ENCODE measurements at places on chromosomes 2 and 18.

GRCh38 chr2:212528106-212528856 lies 10.3 kb downstream of the ERBB4 start:
- DNase-seq: no peak

- DNase-seq: no peak
Observed at GRCh38 chr2:153476816-153477635, 1.5 kb downstream of the RPRM start.

GRCh38 chr18:78596794-78597345 lies 382.7 kb upstream of the SALL3 start:
- DNase-seq: no peak

DNA sequence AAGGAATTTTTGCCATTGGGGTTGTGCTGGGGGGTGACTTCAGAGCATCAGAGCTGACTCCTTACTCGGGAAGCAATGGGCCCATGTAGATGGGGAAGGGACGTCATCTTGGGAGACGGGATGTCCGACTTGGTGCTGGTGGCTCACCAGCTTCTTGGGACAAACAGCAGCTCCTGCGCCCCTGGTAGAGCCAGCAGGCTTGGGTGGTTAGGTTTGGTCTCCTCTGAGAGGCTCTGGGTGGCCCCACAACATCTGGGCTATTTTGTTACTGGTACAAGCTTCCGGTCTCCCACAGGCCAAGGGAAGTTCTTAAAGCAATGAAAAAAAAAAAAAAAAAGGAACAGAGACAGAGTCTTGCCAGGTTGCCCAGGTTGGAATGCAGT lies 1.8 kb downstream of the NGEF start:
- no peak for DNase-seq

DNA sequence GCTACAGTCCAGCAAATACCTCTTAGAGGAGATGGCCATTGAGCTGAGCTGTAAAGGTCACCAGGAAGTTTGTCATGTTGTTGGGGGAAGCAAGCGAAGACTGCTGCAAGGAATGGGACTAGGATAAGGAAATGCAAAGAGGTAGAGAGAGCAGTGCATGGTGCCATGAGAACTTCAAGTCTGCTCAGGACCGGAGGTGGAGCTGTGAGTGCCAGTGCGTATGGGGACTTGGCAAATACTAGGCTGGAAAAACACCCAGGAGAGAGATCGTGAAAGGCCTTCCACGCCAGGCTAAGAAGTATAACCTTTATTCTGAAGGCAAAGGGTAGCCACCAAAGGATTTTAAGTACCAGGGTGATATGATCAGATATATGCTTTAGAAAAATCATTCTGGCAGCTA lies 71.3 kb downstream of the MEIS1 start:
- no peak for DNase-seq

GRCh38 chr2:53631313-53632125 lies 136.1 kb upstream of the CHAC2 start:
- DNase-seq: no peak

DNA sequence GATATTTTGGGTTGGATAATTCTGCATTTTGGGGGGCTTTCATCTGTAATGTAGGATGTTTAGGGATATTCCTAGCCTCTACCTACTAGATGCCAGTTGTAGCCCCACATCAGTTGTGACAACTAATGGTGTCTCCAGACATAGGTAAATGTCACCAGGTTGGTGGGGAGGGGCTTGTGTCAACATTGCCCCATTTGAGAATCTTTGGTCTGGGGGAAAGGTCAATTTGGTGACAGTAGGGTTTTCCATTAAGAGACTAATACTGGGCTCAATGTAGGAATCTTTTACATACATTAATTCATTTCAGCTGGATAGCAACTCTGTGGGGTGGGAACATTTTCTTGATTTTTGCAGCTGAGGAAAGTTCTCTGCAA lies 6.6 kb upstream of the AFTPH start:
- DNase-seq: no peak

DNA sequence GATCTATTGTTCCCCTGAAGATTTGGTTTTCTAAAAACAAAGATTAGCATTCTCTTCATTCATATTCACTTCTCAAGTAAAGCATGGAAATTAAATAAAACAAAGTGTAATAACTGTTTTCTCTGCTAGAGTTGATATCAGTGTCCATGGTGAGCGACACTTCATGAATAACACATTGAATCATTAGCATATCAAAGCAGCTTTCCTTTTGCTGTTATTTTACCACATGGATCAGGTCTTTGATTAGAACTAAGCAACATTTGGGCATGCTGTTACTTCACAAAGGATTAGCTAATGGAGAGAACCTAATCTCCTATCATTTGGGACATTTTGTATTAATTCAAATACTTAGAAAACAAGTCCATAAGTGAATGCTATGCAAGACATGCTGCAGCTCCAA lies 368.8 kb upstream of the CDH19 start:
- no peak for DNase-seq

GRCh38 chr2:147715807-147716206 lies 129.0 kb upstream of the ACVR2A start:
- DNase-seq: no peak

DNA sequence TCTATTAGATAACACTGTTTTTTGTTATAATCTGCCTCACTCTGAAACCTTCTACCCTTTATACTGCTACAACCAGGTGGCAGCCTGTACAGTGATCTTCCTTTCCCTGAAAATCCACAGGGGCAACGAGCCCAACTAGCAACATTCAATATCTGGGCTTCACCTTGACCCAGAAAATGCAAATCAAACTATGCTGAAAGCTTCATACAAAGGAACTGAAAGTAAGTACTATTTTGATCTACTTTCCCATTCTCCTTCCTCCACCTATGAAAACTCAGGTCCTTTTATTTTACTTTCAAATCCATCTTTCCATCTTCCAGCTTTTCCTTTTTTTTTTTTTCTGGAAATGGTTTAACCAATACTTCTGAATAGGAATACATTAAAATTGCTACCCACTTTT lies 175.8 kb upstream of the CCDC150 start:
- no peak for DNase-seq

GRCh38 chr18:39841482-39842365 lies 2113.3 kb upstream of the PIK3C3 start:
- DNase-seq: no peak

DNA sequence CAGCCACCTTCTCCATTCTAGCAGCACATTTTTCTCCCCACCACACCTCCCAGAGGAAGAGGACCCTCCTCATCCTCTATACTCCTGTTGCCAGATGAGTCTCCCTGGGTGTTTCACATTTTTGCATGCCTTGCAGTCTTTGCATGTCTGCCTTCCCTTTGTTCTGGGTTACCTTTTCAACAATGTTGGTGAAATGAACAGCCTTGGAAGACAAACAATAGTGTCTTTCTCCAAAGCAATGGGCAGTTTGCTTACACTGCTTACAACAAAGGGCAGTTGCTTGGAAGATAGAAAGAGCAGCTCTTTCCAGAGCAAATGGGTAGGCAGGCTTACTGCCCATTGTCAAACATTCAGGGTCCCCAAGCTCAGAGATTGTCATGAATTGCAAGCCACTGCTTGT lies 14.5 kb upstream of the SEH1L start:
- no peak for DNase-seq

DNA sequence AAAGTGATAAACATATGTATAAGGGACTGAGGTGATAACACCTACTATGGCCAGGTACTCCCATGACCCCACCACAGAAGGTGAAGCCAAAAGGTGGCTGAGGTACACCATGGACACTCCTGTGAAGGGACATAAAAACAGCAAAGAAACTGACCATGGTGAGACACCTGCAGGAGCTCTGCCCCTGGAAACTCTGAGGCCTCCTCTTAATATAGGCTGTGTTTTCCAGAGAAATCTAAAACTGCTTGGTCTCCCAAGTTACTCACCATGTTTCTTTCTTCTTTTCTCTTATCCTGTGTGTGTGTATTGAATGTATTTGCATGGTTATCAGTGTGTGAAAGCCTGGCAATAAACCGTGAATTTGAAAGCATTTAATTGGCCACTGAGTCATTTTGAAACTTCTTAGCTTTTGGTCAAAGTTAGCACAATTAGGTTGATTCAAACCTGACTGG lies 739.3 kb upstream of the GCFC2 start:
- DNase-seq: no peak

All from thoracic aorta (tissue), 2 donors.